ENCODE measurements at places on chromosomes 16 and 17.

- no peak for DNase-seq
Measured at GRCh38 chr17:44071198-44071520, 624 bp downstream of the G6PC3 start.

DNA sequence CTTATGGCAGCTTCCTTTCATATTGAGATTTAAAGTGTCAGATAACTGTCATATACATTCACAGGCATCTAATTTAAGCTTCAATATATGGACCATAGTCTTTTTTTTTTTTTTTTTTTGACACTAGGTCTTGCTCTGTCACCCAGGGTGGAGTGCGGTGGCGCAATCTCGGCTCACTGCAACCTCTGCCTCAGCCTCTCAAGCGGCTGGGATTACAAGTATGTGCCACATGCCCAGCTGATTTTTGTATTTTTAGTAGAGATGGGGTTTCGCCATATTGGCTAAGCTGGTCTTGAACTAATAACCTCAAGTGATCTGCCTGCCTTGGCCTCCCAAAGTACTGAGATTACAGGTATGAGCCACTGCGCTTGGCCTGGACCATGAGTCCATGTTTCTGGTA is 13.6 kb downstream of the CEP95 start:
- DNase-seq = no peak

DNA sequence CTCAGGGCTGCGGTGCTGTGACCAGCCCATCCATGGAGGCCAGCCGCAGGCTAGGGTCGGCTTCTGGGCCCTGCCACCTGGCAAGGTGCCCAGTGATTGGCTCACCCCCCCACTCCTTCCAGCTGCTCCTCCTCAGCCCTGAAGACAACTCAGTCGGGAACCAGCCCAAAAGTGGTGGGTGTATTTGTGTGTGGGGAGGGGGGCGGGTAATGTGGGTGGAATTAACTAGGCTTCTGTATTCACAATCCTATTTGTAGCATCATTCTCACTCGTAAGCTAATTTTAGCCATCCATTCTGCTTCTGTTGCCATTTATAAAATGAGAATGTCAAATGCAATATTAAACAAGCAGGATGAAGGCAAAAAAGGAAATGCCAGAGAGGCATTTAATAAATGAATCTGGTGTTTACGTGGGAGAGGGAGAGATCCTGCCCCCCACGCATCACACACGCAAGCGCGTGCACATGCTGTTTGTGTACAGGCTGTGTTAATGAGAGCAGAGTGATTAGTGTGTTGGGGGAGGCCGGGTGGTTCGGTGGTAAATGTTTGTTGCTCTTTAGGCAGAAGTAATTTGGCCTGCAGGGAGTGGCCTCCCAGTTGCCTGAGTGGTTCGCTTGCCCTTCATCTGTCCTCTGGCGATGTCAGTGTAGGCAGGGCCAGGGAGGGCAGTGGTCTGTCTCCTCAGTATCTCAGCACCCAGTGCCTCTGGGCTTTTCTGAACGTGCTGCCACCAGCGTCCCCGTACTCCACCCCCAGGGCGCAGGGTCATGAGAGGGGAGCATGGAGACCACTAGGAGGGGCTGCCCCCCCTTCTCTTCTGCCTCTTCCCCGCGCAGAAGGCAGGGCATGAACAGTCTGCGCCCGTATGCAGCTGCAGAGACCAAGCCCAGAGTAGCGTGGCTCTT is 140.1 kb downstream of the CCDC182 start:
- DNase-seq = peak; percentile 72

- DNase-seq = no peak
Measured at GRCh38 chr17:71726341-71726740, 394.5 kb upstream of the SOX9 start.

- no peak for DNase-seq
Measured at GRCh38 chr16:54160939-54161897, 125.4 kb downstream of the IRX3 start.

DNA sequence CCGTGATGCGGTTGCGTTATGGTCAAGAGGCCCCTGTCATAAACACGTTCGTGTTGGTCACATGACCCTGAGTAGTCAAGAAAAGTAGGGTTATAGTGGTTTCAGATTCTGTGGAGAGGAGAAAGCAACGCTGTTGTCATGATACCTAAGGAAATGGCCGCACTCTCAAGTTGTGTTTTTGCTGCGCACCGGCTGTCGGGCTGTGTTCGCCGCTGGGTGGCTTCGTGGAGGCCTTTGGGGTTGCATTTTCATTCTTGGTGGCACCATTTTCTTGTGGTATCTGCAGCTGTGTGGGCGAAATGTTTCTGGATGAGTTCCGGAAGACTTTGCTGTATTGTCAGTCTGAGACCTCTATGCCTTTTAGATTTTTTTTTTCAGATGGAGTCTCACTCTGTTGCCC is 35.0 kb downstream of the DEF8 start:
- no peak for DNase-seq

DNA sequence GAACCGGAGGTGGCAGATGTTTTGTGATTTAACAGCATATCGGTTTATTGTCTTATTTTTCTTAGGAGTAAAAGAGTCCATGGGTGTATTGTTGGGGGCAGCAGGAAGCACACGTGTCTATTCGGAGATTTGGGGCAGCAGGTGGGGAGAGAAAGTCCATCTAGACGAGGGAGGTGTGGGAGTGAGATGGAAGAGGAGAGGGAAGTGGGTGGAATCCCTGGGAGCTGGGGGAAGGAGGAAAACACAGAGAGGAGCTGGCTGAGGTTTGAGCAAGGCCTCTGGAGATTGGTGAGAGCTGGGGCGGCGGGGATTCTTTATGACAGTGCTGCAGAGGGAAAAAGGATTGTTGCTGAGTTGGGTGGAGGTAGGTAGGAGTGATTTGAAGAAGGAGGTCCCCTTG is 72.1 kb downstream of the PRKCB start:
- DNase-seq = no peak

- DNase-seq = no peak
Measured at GRCh38 chr17:8047769-8048110, 8.9 kb downstream of the ALOX15B start.

- DNase-seq = no peak
Measured at GRCh38 chr16:6035161-6035560, 937.6 kb upstream of the EEF2KMT start.

DNA sequence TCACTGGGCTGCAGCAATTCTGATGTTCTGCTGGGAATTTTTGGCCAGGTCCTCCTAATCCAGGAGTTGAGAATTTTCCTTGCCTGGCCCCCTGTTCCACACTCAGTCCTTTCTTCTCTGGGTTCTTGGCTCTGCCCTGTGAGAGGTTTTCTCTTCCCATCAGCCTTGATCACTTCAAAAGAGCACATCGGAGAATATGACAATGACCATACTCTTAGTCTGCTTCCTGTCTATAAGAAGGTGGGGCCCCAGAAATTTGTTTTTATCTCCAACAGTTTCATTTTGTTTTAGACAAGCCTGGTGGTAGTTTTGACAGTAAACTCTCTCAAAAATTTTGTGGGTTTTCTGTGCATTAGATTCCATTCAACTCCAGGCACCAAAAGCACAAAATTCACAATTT is 70.7 kb downstream of the C17orf67 start:
- DNase-seq = no peak

DNA sequence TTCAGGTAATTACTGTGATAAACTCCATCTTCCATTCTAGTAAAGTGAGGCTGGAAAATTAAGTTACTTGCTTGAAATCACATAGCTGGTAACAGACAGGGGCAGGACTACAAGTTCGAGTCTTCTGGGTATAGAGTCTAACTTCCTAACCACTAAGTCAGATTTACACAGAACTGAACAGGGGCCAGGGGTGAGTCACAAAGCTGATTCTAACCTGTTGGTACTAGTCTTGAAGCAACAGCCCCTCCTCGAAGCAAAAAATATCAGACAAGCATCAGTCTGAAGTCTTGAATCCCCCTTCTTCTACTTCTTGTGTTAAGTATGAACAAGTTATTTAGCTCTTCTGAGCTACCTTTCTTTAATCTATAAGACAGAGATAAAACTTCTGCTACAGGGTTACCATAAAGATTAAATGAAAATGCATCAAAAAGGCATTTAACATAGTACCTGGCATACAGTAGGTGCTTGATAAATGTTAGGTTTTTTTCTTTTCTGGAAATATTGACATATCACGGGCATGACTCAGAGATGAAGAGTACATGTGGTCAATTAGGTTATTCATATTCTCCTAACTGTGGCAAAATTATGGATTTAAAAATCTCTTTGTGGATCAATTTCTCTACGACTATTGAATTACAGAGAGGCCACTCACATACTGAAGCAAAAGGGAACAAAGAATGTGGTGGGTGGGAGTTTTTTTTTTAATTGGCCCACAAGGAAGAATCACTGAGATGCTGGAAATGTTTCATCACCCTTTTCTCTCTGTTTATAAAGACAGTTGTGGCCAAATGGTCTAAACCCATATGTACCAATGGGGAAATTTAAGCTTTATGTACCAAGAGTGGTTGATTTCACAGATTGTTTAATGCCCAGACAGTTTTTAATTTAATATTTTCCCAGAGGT is 266.9 kb upstream of the DYNLRB2 start:
- no peak for DNase-seq

DNA sequence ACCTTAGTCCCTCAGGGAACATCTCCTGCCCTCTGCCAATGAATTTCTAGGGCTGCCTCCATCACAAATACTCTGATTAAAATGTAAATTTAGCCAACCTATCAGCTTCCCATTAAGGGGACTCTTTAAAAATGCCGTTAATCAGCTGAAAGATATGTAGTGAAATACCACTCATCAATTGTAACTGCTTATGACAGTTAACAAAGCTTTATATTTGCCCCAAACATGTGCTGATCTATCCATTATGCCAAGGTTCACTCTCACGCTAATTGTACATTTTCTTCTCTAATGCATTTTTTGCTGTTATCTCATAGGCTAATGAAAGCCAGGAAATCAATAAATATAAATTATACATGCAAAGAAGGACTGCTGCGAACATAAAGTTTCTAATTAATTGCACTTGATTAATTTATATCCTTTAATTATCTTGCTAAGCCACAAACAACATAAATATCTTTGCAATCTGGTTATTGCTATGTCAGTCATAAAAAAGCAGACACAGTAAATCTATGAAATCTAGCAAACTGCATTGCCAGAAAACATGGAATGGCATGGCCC is 601.4 kb upstream of the SALL1 start:
- no peak for DNase-seq

DNA sequence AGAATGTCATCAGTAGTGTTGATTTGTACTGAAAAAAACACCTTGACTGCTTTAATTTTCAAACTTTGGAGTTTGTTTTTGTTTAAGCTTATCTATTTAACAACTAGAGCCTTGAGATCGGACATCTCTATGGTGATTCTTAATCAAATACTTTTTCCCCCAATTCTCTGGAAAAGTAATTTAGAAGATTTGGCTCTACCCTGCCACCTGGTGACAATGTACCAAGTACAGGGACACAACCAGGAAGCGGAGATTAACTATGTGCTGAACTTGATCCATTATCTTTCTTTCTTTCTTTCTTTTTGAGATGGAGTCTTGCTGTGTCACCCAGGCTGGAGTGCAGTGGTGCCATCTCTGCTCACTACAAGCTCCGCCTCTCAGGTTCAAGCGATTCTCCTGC is 30.8 kb downstream of the USP43 start:
- DNase-seq = no peak

- no peak for DNase-seq
Measured at GRCh38 chr17:82840431-82840831, 609 bp upstream of the ZNF750 start.

DNA sequence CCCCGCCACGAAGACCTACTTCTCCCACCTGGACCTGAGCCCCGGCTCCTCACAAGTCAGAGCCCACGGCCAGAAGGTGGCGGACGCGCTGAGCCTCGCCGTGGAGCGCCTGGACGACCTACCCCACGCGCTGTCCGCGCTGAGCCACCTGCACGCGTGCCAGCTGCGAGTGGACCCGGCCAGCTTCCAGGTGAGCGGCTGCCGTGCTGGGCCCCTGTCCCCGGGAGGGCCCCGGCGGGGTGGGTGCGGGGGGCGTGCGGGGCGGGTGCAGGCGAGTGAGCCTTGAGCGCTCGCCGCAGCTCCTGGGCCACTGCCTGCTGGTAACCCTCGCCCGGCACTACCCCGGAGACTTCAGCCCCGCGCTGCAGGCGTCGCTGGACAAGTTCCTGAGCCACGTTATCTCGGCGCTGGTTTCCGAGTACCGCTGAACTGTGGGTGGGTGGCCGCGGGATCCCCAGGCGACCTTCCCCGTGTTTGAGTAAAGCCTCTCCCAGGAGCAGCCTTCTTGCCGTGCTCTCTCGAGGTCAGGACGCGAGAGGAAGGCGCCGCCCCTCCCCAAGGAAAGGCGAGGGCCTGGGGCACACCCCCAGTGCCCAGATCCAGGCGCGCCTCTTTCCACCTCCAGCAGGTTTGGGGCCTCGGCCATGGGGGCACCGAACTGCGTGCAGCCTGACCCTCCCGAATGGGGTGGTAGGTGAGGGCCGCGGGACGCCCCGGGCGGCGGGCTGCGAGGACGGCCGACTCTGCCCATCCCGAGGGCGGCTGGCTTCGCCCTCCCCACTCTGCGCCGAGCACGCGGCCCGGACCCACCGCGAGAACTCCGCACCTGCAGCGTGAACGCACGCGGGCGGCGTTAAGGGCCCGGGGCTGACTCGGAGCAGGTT is 664 bp downstream of the HBQ1 start:
- peak; percentile 90 for DNase-seq

DNA sequence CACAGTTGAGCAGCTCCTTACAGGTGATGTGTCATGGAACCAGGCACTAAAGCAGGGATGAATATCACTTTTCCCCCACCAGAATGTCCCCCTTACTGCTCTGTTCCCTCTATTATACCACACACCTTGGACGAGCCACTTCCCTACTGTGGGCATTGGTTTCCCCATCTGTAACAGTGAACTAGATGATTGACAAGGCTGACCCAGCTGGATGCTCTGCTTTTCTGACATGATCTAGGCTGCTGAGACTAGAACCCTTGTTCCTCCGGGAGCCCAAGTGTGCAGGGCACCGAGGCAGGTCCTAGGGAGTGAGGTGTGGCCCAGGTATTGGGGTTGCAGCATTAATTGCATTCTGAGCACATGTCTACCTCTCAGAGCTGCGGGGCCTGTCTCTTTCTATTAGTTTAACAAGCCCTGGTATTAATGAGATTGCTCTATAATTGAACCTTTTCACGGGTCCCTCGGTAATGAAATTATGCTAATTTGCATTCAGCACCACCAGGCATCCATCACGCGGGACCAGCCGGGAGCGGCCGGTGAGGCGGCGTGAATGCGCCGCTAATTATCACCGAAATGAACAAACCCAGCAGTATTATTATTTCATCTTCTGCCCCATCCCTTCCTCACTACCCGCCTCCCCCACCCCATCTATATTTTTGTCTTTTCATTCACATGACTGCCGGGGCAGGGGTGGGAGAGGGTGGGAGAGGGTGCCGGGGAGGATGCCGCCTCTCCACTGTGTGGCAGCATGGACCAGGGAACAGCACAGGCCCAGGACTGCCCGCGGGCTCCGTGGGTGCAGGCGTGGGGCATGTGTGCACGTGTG is 121.1 kb downstream of the CYLD start:
- DNase-seq = no peak

DNA sequence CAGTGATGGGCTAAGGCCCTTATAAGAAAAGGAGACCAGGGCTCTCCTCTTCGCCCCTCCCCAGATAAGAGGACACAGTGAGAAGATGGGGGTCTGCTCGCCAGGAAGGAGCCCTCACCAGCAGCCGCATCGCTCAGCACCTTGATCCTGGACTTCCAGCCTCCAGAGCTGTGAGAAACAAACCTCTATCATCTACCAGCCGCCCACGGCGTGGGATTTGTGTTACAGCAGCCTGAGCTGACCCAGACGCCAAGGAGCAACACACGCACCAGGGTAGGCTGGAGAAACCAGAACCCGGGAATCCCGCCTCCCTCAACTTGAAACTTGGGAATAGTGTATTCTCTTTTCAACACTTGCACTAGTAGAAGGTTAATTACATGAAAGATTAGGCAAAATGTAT is 4.2 kb upstream of the ZG16B start:
- DNase-seq = no peak

GRCh38 chr17:6231886-6232731 is 161.9 kb downstream of the WSCD1 start:
- no peak for DNase-seq
